ENCODE measurements at places on chromosomes 12 and 14.

- no peak for DNase-seq
Observed at GRCh38 chr14:59123975-59124374, 64.5 kb upstream of the DAAM1 start.

GRCh38 chr12:27014859-27015729 lies 910 bp upstream of the TM7SF3 start:
- no peak for DNase-seq

DNA sequence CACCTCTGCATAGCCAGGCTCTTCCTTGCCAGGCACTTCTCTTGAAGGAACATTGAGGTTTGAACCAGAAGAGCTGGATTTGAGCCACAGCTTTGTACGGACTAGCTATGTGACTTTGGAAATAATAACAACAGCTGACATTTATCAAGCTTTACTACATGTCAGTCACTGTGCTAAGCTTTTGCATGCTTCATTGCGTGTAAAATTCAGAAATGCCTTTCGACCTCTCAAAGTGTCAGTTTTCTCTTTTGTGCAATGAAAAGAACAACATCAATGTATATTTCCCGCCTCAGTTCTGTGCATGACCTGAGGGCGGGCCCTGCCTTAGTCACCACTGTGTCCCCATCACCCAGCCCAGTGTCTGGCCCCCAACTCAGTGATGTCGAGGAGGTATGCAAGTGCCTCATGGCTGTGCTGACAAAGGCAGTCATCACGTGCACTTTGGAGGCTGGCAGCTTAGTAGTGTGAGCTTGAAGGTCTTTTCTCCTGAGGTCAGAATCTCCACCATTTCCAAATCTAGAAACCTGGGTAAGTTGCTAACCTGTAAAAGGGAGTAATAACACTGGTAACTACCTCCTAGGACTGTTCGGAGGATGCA lies 17.9 kb upstream of the AQP2 start:
- no peak for DNase-seq

DNA sequence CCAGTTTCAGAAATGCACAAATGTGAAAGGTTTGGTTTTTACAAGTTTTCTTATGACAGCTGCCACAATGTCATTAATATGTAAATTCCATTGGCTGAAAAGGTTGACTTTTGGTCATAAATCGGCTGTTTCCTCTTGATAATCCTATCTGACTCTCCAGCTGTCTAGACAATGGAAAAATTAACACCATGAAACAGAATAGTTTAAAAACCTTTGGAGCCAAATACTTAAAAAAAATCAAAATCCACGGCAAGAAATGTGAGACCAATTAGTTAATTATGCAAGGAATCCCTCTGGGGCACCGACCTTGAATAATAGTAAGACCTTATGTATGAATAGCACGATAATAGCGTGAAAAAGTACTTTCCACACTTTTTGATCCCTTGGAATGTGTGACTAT lies 138.0 kb downstream of the ZNF664 start:
- DNase-seq, result no peak

- no peak for DNase-seq
Observed at GRCh38 chr12:112868459-112869041, 38.2 kb upstream of the OAS1 start.

- no peak for DNase-seq
Observed at GRCh38 chr14:26204728-26205479, 392.9 kb downstream of the NOVA1 start.

DNA sequence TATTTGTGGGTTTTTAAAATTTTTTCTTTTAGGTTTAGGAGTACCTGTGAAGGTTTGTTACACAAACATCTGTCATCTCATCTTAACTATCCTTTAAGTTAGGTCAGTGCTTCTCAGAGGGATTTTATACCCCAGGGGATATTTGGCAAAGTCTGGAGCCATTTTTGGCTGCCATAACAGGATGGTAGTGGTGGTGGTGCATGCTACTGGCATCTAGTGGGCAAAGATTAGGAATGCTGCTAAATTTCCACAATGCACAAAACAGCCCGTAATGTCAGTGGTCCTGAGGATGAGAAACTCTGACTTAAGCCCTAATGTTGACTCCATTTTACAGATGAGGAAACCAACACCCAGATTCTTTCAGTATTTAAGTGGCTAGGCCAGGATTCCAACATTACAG lies 85.2 kb upstream of the MYF6 start:
- DNase-seq, result no peak

GRCh38 chr12:29104516-29104915 lies 44.6 kb upstream of the FAR2 start:
- DNase-seq, result no peak

DNA sequence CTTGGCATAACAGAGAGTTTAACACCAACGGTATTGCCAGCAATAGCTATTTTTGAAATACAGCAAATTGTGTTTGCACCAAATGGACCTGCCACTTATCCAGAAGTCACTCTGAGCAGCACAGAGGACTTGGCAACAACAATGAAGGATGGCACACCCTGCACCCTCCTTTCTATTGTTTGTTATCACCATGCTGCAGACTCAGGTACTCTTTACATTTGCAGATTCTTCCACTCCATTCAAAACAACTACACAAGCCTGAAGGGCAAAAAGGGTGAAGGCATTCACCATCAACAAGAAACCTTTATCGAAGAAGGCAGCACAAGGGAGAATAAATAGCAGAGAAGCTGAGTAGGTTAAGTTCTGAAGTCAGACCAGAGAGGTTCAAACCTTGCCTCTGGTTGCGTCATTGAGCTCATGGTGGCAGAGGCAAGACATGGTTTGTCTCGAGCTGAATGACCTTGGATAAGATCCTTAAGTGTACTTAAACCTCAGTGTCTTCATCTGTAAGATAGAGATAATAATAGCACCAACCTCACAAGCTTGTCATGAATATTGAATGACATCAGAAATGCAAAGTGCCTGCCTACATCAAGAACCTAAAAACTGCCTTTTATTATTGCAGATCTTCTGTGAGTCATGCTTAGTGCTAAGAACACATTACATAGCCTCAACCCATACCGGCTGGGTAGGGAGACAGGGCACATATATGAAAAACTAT lies 1.4 kb upstream of the ACSM4 start:
- no peak for DNase-seq

DNA sequence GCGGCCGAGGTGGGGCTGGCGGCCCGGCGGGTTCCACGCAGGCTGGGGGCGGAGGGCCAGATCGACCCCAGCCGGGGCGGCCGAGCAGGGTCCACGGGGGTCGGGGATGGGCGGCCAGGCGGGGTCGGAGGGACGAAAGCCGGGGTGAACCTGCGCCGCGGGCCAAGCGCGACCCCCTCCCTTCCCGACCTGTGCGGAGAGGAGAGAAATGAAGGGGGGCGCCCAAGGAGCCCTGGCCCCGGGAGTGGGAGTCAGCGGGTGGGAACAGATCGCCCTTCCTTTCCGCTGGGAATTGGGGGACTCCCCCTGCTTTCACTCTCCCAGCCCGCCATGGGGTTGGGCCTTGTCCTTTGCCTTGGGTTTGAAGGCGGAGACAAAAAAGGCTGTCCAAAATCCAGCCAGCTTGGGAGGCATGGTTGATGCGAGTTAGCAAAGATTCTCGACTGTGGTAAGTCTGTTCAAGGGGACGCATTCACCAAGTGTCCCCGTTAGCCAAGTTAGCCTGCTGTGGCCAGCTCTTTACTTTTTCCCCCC lies 559 bp upstream of the CKAP4 start:
- DNase-seq, result no peak

GRCh38 chr14:26097852-26098251 lies 500.0 kb downstream of the NOVA1 start:
- DNase-seq, result no peak

GRCh38 chr12:47577206-47577989 lies 128.4 kb downstream of the RPAP3 start:
- DNase-seq, result no peak

GRCh38 chr14:20400965-20401593 lies 12.2 kb downstream of the TEP1 start:
- DNase-seq, result no peak

DNA sequence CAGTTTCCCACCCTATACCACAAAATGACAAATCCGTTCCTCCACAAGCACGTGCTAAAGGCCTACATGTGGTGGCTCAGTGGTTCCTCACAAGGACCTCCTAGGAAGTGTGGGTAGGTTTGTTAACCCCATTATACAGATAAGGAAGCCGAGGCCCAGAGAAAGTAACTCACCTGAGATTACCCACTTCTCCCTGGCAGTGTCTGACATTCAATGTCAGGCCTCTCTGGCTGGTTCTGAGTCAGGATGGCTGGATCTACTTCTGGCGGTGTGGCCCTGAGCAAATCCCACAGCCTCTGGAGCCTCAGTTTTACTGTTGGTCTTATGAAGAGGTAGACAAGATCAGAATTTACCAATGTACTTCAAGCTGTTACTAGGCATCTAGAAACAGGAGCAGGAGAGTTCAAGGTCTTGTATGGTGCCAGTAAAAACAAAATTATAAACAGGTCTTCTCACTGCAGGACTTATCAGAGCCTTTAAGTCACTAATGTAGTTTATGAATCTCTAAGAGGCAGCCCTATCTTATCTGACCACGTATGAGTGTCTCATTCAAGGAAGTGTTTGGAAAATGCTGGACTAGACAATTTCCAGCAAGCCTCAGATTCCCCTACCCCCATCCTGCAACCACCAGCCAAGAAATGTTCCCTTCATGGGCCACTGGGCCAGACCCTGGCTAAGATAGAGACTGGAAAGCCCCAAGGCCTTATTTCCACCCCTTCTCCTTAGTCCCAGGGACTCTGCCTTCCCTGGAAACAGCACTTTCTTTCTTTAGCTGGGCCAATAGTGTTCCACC lies 4.2 kb downstream of the HSPB8 start:
- DNase-seq, result no peak

- no peak for DNase-seq
Observed at GRCh38 chr12:112447106-112447505, 28.4 kb downstream of the PTPN11 start.

- DNase-seq, result no peak
Observed at GRCh38 chr12:27709932-27710591, 570 bp upstream of the MRPS35 start.

GRCh38 chr12:85569261-85569660 lies 266.9 kb downstream of the RASSF9 start:
- no peak for DNase-seq

GRCh38 chr14:77474479-77475177 lies 16.7 kb downstream of the AHSA1 start:
- no peak for DNase-seq

DNA sequence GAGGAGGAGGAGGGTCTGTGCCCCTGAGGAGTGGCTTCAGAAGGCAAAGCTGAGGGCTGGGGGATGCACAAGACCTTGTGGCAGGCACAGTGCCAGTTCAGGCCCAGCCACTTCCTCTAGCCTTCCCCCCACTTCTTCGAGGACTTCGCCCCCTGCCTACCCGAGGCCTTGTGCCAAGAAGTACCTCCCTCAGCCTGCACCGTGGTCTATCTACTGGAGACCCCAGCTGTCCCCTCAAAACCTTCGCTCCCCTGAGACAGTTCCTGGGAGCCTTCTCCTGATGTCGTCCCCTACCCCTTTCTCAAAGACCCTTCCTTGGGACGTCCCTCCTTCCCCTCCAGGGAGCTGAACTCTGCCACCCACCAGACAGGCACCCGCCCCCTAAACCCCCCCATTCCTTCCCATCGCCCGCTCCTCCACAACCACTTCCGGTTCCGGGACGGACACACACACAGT lies 604 bp downstream of the ZNF384 start:
- DNase-seq, result peak; percentile 22

GRCh38 chr14:60090864-60091519 lies 731 bp upstream of the PCNX4 start:
- DNase-seq, result no peak

DNA sequence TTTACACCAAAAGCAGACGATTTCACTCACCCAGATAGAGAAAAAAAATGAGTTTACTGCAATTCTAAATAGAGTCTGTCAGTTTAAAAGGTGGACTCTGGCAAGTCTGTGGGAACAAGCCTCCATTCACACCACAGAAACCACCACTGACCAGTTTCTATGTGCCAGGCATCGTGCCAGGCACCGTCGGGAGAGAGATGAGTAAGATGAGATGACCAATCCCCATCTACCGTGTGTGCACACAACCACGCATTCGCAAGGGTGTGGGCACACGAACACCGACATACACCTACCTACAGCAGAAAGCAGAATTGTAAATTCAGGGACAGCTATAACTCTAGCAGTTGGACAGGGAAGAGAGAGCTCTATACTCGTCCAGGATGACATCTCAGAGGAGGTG lies 58.3 kb downstream of the PRIMA1 start:
- DNase-seq, result no peak

GRCh38 chr12:93032758-93033157 lies 103.7 kb upstream of the EEA1 start:
- DNase-seq, result no peak

- no peak for DNase-seq
Observed at GRCh38 chr14:96309133-96309895, 53.3 kb downstream of the BDKRB1 start.

- no peak for DNase-seq
Observed at GRCh38 chr12:57535764-57536596, 11.0 kb downstream of the DCTN2 start.

- no peak for DNase-seq
Observed at GRCh38 chr14:23694085-23694948, 58.2 kb downstream of the DHRS2 start.

- DNase-seq, result no peak
Observed at GRCh38 chr12:4874671-4875070, 35.0 kb upstream of the KCNA1 start.

DNA sequence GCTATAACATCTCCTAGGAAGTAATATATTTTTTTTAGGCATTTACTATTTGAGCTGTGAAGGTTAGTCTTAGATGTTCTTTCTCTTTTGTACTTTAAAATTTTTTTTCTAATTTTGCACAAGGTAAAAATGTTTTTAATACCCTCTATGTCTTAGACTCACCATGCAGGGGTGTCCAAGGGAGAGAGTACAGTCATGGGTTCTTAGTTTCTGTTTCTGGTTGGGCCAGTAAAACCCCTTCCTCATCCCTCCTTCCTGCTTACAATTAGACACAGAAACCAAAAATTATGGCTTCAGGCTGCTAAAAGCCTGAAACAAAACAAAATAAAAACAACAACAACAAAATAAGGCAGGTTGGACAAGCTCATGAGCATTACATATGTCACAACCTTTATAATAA lies 193.0 kb downstream of the SYT1 start:
- DNase-seq, result no peak

- DNase-seq, result no peak
Observed at GRCh38 chr12:1282670-1283315, 291.8 kb downstream of the ERC1 start.

DNA sequence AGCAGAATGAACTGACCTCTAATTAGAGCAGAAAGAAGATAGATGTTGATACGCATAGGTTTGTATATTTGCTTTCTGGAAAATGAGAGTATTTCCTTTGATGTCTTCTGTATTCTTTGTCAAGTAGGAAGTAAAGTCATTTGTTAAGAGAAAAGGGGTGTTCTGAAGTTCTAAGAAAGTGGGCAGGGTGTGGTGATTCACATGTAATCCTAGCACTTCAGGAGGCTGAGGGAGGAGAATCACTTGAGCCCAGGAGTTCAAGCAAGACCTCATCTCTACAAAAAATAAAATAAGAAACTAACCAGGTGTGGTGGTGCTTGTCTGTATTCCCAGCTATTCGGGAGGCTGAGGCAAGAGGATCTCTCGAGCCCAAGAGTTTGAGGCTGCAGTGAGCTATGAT lies 2.8 kb downstream of the RHNO1 start:
- DNase-seq, result no peak
